Activated CD8-positive, alpha-beta memory T cell treated with anti-CD3 and anti-CD28 coated beads for 1 hour (primary cell): ENCODE measurements at places on chromosomes 7 and 10.

- DNase-seq = no peak
These were observed 29.0 kb downstream of the PDGFA start for GRCh38 chr7:490461-491291.

DNA sequence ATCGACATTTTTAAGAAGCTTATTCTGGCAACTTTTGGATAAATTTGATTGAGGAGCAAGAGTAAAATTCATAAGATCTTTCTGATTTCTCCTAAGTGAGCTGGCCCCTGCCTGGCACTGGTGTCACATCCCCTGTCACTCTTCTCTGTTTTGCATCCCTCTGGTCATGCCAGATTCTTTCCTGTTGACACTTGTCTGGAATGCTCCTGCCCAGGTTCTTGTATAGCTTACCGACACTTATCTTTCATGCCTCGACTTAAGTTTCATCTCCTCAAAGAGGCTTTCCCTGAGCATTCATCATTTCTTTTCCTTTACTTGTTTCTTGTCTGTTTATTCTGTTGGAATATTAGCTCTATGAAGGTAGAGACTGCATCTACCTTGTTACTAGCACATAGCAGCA, 22.2 kb upstream of the AASS start:
- no peak for DNase-seq

DNA sequence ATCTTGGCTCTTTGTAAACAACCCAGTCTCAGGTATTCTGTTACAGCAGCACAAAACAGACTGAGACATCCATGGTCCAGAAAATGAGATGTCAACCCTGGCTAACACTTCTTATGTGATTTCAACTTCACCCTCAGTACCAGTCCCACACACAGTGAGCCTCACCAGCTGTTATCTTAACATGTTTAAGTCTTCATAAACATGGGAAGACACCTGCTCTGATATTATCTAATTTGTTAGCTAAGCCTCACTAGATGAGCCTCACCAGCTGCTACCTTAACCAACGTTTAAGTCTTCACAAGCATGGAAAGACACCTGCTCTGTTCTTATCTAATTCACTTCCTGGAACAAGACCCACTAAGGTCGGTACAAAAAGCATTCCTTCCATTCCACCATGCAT, 130.8 kb downstream of the CALN1 start:
- DNase-seq = no peak

DNA sequence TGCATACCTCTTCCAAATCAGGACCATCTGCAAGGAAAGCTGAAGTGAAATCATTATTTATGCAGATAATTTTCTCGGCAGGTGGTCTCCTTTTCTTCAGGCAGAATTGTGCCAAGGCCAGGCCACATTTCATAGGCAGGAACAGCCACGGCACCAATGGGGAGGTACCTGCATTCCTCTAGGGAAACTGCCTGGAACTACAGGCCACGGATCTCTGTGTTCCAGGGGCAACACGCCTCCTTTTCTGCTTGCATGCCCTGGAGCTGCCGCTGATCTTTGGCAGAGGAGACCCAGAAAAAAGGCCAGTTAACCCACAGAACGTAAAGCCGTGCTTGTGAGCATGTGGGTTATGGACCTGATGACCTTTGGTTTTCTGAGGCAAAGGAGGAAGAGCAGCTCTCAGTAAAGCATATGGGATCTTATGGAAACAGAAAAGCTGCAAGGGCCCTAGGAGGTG, 111.2 kb upstream of the KIAA1217 start:
- DNase-seq = no peak

GRCh38 chr7:24576171-24577025, 3.1 kb downstream of the PALS2 start:
- no peak for DNase-seq

DNA sequence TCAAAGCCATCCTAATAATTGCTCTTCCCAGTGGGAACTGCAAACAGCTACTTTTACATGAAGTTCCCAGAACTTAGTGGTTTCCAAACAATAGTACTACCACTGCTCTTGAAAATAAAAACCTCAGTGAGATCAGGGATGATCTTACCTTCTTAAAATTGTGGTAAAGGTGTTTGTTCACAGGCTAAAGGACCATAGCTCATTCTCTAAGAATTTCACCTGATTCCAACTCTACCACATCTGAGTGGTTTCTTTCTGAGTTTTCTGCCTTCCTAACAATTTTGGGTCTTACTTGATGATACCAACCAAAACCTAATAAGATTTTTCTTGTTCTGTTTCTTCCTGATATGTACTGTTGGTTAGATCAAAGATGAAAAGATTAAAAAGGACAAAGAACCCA, 45.6 kb upstream of the AGBL3 start:
- DNase-seq = no peak

- no peak for DNase-seq
These were observed 15.8 kb downstream of the TAS2R39 start for GRCh38 chr7:143199040-143199439.

DNA sequence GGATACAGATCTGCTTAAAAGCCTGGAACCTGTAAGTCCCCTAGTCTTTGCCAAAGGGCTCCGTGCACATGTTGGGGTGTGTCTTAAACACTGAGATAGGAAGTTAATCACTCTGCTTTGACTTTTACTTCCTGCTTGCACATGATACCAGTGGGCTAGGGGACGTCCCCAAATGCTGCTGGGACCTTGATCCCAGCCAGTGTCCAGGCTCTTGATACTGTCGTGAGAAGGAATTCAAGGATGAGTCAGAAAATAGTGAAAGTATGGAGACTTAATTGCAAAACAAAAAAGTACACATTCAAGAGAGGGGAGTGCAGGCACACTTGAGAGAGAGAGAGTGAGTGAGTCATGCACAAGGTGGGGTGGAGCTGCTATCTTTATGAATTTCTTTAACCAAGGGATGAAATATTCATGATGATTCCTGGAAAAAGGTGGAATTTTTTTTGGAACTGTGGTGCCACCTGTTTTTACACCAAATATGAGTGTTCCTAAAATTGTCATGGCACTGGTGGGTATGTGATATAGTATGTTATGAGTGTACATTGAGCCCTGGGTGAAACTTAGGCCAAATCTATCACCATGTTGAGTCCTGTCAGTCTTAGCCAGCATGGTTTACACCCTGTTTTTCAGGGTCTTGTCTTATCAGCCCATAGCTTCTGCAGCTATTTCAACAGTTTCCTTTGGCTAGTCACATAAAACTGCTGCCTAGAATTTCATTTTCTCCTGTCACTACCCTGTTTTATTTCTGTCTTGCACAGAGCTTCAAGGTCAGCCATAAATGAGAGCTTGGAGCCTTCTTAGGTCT, 88.3 kb upstream of the CYP26C1 start:
- DNase-seq = no peak

DNA sequence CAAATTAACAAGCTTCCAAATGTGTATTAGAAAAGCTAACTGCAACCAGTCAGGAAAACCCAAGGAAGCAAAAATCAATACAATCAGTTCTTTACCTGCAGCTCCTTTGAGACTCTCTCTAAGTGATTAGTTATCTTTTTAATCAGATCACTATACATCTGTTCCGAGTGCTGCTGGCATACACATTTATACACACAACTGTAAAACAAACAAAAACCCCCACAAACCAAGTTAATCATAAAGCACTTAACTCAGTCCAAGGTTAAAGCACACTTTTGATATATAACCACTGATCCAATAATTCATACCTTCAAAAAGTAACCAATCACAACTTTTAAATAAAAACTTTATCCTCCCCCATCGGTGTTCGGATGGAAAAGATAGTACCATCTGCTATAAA, 25.6 kb downstream of the CACUL1 start:
- DNase-seq = no peak

DNA sequence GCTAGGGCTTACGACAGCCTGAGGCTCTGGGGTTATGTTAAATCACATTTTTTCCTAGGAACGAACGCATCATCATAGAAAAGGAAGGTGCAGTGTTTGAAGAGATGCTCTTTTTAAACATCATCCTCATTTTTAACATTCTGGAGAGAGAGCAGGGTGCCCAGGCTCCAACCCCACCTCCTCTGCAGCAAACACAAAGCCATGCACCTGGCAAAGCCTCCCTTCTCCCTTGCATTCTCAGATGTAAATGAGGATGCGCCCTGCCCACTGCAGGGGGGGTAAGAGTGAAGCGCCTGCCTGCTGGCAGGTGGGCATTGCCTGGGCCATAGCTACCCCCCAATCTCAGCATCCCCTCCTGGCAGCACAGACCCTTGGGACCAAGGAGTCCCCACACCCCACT, 92.4 kb downstream of the PTPRN2 start:
- no peak for DNase-seq
